HL-60 (cell line): ENCODE measurements at places on chromosomes 6 and 20.

DNA sequence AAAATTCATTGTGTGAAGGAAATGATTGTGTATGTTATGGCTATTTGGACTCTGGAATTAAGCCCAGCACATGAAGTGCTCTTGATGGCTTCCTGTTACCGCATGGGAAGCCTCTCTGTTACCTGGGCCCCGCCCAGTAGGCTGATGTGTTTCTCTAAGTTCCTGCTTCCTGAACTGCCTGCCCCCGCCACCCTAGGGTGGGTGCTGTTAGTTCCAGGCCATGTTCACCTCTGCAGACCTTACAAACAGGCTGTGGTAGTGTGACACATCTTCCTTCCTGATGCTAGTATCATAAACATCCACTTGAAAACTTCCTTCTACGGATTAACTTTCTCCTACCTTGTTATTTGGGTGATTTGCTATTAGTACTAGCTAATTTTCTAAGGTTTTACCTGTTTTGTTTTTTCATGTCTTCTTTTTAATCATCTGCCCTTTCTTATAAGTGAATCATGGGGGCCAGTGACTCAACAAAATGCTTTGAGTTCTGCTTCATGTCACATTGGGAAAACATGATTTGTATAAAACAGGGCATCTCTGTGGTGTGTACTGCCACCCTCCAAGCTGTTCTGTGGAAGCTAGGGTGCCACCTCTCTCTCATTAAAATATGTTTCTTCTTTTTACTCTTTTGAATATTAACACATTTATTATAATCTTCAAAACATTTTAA is 40.6 kb downstream of the SH3BGRL2 start:
- no peak for DNase-seq

DNA sequence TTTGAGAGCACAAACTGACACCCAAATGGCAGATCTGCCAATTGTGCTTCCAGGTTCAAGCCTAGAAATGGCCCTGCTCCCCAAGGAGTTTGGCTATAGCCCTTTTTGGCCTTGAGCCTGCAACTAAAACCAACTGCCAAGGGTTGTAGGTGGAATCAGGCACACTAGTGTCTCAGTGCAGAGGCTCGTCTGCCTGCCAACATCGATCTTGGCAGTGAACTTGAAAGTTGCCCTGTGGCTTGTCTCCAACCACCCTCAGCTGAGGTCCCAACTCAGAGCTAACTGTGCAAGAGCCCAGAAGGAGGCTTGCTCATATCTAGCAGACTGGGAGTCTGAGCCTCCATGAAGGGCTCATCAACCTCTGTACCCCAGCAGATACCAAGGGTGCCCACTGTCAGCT is 92.7 kb upstream of the GLP1R start:
- no peak for DNase-seq

- no peak for DNase-seq
Observed at GRCh38 chr6:795046-795685, 102.2 kb upstream of the EXOC2 start.

DNA sequence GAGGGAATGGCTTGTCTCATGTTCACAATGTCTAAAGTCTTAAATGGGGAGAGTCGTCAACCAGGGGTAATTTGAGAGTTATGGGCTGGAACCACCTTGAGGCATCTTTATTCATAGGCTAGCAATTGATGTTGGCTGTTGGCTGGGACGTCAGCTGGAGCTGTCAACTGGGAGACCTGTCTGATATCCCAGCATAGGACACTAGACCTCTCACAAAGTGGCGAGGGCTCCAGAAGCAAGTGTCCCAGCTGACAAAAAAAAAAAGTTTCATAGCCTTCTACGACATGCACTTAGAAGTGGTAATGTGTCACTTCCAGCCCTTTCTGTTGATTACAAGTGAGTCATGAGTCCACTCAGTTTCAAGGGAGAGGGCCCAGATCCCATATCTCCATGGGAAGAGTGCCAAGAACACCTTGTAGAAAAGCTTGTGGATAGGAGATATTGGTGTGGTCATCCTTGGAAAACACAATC is 278.0 kb downstream of the ESR1 start:
- DNase-seq, result no peak

DNA sequence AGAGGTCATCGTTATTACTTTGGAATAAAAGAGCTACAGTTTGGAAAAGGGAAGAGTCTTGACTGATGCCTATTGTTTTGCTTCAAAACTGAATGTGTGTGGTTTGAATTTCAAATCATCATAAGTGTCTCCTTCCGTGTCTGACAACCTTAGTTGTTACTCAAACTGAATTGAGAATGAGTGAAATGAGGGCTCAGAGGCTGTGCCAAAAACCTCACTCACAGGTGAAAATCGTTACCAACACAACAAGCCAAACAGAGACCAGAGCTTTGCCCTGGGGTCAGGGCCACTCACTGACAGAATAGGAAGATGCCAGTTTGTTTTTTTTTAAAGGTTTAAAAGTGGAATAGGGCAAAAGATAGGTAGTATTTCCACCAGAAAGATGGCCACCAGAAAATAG is 15.2 kb upstream of the SIRT5 start:
- DNase-seq, result no peak

DNA sequence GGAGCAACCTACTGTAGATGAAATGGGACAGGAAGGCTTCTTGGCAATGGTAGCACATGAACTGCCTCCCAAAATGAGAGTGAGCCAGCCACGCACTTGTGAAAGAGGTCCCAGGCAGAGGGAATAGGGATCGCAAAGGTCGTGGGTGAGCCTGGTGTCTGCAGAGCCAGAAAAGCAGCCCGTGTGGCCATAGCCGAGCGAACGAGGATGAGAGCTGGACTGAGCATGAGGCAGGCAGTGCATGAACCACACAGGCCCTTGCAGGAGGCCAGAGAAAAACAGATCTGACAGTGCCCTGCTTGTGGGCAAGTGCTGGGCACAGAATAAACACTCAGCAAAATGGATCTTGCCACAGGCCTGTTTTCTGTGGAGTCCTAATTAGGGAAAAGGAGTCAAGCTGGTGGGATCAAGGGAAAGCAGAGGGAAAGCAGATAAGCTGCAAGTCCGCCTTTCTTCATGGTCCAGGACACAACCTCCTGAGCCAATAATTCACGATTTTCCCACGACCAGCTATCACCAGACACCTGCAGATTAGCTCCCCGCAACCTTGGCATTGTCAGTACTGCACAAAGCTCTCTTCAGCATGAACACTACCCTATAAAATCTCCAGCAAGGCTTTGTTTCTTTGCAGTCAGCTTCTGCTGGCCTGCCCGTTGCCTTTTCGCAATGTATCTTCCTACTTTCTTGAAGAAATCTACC is 44.0 kb downstream of the GCNT2 start:
- no peak for DNase-seq

- no peak for DNase-seq
Observed at GRCh38 chr6:2827142-2827541, 14.5 kb downstream of the SERPINB1 start.

DNA sequence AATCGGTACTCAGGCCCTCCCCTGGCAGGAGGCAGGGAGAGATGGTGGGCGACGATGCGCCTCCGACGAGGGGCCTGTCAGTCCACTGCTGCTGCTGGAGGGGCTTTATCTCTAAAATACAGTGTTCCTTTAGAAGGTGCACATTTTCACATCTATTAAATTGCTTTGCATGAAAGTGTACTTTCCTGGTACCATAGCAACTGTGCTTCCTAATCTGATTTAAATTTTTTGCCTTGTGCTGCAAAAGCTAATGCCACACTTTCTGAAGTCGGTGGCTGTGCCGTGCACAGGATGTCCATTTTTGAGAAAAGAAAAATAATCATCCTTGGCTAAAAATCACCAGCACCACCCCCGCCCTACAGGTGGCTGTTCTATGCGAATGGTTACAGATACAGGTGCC is 262.0 kb upstream of the CDH4 start:
- DNase-seq, result no peak

GRCh38 chr20:17807651-17808050 is 107.9 kb downstream of the BANF2 start:
- no peak for DNase-seq

DNA sequence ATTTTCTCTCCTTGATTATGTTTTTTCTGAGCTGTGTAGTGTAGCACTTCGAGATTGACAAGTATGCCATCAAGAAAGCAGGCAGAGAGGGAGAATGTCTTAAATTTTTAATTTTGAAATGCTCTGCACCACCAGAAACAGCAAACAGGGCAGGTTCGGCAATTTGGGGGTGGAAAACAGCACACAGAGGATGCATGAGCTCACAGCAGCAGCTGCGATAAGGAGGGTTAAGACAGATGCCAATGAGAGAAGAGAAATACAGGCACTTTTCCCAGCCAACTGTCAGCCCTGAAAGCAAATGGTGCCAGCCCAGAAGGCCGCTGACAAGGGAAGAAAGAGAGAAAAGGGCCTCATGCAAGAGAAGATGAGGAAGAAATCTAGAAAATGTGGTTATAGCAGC is 15.1 kb upstream of the SNRPB2 start:
- no peak for DNase-seq

GRCh38 chr6:42349753-42350511 is 101.8 kb downstream of the TRERF1 start:
- DNase-seq, result no peak

DNA sequence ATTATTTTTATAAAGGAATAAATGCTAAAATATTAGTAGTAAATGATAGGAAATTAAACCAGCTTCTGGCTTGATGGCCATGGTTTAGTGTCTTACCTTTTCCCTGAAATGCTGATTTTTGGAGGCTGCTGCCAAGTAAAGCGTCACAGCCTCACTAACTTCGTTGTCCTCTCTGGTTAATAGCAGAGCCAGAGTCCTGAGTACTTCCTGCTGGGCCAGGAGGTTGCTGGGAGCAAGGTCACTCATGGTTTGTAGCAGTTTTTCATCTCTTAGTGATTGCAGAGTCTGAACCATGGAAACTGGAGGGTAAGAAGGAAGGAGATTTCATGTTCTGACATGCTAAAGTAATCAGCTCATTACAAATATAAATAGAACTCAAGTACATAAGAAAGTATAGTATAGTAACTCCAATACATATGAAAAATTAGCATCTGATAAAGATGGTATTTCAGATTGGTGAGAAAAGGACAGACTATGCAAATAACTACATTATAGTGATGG is 26.5 kb upstream of the ARMH2 start:
- no peak for DNase-seq

- no peak for DNase-seq
Observed at GRCh38 chr6:139545206-139546105, 171.0 kb upstream of the CITED2 start.

DNA sequence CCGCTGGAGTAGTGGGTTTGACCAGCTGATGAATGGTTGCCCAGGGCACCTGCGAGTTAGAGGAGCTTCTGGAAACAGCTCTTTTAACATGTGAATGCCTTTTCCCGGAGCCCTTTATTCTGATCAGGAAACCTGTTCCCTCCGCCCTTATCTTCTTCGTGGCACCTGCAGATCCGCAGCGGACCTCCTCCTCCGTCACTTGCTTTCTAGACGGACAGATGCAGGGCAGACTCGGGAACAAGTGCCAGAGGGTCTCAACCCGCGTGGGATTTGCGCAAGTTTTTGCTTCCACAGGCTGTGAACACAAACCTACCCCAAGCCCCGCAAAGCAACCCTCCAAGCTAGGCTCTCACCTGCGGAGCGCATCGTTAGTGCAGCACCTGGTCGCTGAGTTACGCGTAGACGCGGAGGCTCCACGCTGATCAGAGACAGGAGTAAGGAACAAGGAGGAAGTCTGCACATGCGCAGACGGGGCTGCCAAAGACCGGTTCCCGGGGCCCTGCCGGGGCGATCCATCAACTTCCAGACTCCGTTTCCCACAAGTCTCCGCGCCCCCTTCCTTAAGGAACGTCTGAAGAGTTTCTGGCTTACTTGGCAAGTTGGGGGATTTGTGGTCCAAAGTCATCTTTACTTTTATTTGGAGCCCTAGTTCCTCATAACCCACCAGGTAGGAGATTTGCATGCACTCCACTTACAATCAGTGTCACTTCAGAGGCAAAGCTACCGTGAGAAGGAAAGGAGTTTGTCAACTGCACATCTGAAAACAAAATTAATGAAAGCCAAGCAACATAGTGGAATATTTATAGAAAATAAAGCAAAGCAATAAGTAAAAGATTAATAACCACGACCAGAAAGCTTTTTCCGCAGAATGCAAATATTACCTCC is 52.7 kb upstream of the ELMO2 start:
- DNase-seq, result no peak

DNA sequence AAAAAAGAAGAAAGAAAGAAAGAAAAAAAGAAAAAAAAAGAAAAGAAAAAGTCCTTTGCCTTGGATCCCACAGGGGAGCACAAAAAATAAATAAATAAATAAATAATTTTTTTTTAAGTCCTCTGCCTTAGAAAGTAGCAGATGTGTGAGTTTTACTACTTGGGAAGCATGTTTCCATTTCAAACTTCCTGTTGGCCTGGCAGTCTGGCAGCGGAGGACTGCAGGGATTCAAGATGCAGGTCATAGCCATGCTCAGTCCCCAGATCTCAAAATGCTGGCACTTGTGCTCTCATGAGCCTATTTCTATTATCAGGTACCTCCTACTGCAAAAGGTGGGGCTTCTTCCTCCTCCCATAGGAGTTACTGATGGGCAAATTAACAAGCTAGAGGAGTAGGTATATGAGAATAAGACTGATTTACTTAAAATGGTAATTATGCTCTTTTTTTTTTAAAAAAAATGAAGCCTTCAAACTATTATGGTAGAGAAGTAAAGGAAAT is 54.2 kb upstream of the MAP7 start:
- no peak for DNase-seq

DNA sequence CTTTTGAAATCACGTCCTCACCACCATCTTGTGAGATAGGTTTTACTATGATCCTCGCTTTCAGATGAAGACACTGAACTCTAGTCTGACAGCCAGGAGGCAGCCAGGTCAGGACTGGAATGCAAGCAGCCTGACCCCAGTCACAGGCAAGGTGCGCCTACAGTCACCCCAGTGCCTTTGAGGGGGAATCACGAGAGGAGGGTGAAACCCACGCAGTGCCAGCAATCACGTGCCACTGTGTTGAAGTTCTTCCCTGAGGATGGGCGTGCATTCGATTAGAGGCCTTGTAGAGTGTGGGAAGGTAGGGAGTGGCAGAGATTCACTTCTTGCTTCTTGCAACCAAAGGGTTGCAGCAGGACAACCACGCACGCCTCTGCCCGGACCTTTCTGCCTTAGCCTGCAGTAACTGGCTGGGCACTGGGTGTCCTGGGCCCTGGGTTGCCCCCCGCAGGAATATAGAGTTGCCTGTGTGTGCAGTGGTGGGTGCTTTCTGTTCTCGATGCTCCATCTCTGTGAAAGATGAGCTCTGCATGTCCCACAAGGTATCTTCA is 33.7 kb upstream of the IRF4 start:
- no peak for DNase-seq

- no peak for DNase-seq
Observed at GRCh38 chr6:63434943-63435342, 115.2 kb upstream of the LGSN start.

GRCh38 chr6:157650261-157650640 is 172.8 kb upstream of the SNX9 start:
- DNase-seq, result no peak

- DNase-seq, result no peak
Observed at GRCh38 chr20:8473459-8473858, 341.4 kb downstream of the PLCB1 start.
